ENCODE measurements at places on chromosomes 1 and 21. TPM values are rescaled to one million over a fixed set of nuclear protein-coding genes. Genes with fewer than 3 reads are reported as not detected.

- no peak for ATAC-seq
Observed at GRCh38 chr1:114554577-114554976, 26.8 kb downstream of the BCAS2 start.

DNA sequence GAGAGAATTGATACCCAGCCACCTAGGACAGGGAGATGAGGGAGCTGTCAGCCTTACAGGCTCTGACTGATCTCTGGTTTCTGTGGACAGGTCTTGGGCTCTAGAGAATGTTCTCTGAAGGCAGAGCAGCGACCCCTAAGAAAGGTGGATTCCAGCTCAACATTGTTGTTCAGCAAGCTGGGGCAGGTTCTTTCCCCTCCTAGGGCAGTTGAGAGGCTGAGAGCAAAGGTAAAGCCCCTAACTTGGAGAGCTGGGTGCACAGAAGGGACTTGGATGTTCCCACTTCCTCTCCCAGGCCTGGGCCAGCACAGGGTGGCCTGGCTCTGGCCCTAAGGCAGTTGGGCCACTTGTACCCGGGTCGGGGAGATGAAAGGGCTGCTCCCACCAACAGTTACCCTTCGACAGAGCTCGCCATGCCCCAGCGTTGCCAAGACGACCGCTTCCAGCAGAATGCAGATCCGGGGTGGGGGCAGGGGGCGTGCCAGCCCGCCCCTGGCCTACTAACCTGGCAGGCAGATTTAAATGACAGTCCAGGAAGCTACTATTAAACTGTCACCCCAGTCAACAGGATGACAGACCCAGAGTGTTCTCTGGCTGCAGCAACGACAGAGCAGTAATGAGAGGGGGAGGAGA is 31.6 kb downstream of the LRP8 start:
- peak; percentile 75 for ATAC-seq

DNA sequence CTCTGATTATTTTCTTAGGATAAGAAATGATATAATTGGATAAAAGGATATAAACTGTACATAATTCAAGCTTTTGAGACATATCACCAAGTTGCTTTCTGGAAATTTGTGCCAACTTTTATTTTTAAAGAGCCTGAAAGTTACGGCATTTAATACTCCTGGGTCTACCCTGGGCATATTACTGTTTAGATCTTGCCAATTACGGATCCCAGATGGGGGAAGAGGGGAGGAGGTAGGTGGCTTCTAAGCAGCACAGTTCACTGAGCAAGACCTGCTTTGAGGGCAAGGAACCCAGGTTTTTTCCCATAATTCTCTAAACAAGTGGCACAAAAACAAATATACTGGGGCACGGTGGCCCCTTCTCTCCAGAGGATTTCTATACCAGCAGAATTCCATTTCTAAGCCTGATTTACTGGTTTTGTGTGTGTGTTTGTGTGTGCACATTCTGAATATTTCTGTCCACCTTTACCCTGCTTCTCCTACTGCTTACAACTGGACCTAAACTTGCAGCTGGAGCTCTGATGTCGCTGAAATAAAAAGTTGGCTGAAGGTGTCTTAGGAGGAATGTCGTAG is 76.7 kb downstream of the LAMC2 start:
- no peak for ATAC-seq

GRCh38 chr1:98497497-98497896 is 164.0 kb upstream of the SNX7 start:
- ATAC-seq, result peak; percentile 71

DNA sequence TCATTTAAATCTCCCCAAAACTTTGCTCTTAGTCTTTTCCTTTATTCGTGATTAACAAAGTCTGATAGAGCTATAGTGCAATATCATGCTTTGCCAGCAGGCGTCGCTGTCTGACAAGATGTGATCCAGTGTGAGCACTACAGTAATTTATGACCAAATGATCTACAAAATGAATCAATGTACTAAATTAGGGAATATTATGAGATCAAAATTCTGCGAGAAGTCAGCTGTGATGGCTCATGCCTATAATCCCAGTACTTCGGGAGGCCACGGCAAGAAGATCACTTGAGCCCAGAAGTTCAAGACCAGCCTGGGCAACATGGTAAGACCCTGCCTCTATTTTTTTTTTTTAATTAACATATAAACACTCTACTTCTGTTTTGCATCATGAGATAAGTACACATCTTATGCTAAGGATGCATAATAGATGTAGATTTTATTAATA is 3.6 kb upstream of the SPSB1 start:
- ATAC-seq, result no peak

- ATAC-seq, result no peak
Observed at GRCh38 chr1:185450917-185451316, 133.9 kb upstream of the IVNS1ABP start.

GRCh38 chr1:11789126-11790067 is 16.4 kb downstream of the MTHFR start:
- no peak for ATAC-seq

DNA sequence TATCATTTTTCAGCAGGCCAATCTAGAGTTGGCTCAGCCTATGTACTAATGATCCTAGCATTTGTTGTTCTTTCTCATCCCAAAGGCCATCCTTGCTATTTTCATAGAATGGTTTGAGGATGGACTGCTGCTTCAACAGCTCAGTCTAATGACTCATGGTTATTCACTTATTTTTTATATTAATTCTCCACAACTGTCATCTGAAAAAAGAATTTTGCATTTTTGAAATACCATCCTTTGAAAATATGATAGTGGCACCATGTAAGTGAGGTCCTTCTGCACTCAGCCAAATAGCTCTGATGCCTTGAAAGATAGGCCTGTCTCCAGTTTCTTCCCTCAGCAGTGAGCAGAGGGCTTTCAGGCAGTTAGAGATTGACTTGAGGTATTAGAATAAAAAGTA is 377.5 kb downstream of the LMO4 start:
- no peak for ATAC-seq

- no peak for ATAC-seq
Observed at GRCh38 chr1:152167835-152168534, 9.0 kb upstream of the RPTN start.

GRCh38 chr1:115555446-115555845 is 86.3 kb upstream of the VANGL1 start:
- ATAC-seq, result no peak

GRCh38 chr21:35528116-35529042 is 479.3 kb upstream of the RUNX1 start:
- no peak for ATAC-seq

DNA sequence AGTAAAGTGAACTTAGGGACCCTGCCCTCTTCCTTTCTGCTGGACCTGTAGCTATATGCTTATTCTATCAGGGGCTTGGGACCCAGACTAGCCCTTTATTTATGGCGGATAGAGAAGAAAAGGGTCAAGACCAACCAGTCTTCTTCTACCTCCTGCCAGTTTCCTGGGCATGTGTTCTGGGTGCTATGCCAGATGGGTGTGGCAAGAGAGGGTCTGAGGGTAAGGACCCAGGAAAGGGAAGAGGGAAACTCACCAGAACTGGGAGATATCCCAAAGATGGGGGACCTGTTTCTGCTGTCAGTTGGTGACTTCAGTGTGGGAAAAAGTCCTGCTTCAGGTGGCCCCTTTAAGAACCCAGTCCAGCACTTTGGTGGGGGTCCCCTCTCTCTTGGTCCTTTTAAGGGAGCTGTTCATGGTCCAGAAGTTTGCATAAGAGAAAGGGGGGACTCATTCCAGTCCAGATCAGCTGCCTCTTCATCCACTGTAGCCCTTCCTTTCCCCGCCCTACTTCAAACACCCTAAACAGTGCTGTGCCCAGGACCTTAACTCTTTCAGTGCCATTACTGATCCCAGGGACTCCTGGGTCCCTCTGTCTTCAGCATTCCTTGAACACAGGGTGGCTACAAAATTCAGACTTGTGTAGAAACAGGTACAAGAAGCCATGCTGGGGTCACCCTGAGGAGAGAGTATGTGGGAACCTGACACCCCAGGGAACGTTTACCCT is 18.4 kb downstream of the SSR2 start:
- no peak for ATAC-seq

DNA sequence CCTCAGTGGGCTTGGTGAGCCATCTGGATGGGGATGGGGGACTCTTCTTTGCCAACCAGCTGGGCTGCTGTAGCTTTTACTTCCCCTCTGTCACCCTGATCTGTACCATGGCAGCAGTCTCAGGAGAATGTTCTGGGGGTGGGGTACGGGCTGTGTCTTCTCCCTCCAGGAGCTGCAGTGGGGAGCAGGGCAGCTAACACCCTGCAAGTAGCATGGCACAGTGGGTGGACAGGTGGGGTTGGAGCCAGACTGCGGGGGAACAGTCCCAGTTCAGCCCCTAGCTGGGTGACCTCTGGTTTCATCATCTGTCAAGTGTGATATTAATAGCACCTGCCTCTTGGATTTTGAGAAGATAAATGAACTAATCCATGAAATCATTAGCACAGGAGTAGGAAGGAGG is 3.1 kb downstream of the NFASC start:
- ATAC-seq, result no peak

DNA sequence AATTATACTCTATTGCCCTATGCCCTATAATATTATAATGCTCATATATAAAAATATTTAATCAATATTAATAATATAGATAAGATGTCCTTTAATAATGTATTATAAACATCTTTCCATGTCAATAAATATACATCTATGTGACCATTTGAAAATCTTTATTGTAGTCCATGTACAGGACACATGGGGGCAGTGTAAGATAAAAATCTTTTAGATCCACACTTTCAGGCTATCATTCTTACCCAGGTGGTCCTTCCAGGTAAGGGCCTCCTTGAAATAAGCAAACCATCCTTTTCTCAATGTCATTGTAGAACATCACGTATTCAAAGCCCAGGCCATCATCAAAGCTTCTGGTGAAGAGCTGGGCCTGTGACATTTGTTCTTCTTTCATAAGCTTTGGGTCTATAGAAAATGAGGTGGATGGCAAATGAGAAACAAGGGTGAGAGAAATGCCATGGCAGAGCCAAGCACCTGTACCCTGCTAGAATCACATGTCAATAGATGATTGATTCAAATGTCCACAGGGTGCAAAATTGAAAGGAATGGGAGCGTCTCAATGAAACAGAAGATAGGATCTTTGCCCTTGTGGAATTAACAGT is 20.2 kb downstream of the THEM4 start:
- no peak for ATAC-seq

DNA sequence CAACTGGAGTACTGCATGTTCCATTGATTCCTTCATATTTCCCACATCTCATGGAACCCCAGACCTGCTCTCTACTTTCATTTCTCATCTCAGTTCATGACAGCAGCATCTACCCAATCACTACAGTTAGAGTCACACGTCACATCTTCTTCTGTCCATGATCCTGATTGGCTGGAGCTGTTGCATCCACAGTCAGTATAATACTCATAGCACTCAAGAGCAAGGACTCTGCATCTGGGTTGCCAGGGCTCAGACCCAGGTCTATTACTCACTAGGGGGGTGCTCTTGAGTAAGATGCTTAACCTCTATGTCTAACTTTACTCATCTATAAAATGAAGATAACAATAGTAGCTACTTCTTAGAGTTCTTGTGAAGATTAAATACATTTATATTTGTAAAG is 4.4 kb upstream of the XPR1 start:
- no peak for ATAC-seq

GRCh38 chr1:151807131-151807530 is 1.9 kb upstream of the LINGO4 start:
- no peak for ATAC-seq

DNA sequence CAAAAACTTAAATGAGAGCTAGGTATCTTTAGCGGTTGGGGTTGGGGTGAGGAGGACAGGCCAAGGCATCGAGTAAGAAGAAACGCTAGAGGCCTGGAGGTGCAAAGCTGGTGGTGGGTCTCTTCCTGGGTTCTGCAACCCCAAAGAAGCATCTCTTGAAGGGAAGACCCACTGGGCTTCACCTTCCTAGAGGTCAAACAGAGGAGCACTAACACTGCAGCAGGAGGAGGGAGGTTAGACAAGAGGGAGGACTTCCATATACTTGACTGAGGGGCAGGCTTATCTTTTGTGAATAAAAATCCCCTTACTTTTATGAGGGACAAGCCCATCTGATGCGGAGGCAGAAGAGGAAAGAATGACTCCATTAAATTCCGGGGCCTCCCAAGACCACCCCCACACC is 2.5 kb downstream of the MEX3A start:
- no peak for ATAC-seq

DNA sequence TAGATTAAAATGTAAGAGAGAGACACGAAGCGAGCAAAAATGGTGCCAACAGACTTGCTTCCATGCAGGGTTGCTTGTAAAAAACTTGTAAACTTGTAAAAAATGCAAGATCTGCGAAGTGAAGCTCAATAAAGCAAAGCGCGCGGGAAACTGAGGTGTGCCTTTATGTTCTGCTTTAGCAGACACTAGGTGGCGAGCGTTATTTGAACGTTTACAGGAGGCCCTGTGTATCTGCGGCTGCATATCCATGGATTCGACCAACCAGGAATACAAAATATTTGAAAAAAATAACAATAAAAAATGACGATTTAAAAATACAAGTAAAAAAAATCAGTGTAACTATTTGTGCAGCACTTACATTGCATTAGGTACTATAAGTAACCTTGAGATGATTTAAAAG is 1.5 kb downstream of the UBE2G2 start:
- no peak for ATAC-seq

DNA sequence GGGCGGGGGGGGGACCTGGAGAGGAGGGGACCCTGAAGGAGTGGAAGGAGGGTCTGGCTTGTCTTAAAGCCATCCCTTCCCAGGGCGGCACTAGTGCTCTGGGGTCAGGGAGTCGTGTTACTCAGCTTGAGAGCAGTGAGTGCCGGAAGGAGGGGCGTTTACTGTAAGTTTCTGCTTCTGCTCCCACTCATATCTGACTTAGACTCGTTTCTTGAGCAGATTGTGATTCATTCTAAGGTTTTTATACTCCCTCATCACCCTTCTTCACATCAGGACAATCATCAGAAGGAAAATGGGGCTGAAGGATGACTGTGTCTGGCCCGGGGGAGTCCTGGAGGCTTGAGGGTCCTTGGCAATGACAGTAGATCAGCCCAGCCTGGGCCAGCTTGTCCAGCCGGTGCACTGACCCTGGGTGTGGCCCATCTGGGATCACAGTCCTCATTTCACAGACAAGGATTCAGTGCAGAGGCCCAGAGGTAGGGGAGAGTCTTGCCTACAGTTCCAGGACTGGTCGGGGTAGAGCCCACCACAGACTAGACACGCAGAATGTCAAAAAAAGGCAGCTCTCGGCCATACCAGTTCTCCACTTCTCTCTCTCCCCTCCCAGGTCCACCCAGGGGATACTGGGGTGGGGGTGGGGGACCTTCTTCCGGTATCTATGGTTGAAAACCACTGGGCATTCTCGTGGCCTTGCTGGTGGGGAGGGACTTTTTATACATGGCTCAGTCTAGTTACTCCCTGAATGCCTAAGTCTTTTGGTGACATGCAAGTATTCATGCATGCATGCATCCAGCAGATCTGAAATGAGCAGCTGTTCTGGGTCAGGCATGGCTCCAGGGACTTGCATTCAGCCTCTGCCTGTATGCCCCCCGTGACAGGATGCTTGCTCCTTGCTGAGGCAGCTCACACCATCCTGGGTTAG is 5.1 kb downstream of the TNFRSF8 start:
- ATAC-seq, result peak; percentile 75

- ATAC-seq, result no peak
Observed at GRCh38 chr1:118558933-118559332, 373.9 kb upstream of the SPAG17 start.

Gene CELA3B
- not detected for total RNA-seq

Gene ESRRG
- 51.0 TPM for total RNA-seq

Gene IFI6
- 7.6 TPM for total RNA-seq

Gene PRELP
- 0.23 TPM for total RNA-seq

Gene PCP4
- total RNA-seq, result 3.7 TPM

Gene AK5
- total RNA-seq, result 5.5 TPM

Gene RNU1-1
- 14,174 TPM for total RNA-seq

Gene LRRN2
- 0.72 TPM for total RNA-seq

Gene CD1E
- not detected for total RNA-seq

Data from motor neuron (in vitro differentiated cells).